ENCODE measurements at places on chromosomes 16 and 17.

GRCh38 chr17:32314636-32315035 is 27.3 kb downstream of the C17orf75 start:
- DNase-seq, result no peak

DNA sequence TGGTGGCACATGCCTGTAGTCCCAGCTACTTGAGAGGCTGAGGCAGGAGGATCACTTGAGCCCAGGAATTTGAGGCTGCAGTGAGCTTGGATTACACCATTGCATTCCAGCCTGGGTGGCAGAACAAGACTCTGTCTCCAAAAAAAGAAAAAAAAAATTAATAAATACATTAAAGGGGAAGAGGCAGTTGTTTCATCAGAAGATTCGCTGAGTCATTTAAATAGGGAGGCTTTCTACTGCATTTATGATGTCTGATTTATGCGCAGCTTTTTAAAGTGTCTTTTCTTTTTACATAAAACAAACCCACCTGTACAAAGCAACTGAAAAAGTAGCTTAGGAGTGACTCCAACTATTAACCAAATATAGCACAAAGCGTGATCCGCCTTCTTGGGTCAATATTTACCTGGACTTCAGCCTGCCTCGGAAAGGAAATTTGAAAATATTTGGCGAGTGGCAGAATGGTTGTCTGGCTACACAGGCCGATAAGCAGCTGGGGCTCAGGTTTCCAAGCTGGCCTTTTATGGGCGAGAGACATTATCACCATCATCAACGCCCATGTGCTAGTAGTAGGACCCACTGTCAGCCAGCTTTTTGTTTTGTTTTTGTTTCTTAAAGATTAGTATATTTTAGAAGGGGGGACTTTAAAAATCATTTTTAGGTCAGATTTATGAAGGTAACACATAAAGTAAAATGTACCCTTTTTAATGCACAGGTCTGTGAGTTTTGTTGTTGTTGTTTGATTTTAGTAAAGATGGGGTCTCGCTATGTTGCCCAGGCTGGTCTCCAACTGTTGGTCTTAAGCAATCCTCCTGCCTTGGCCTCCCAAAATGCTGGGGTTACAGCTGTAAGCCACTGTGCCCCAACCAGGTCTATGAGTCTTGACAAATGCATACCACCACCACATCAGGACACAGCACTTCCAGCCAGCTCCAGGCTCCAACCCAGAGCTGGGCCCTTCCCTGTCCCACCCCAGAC is 42.5 kb upstream of the RASD1 start:
- DNase-seq, result no peak

DNA sequence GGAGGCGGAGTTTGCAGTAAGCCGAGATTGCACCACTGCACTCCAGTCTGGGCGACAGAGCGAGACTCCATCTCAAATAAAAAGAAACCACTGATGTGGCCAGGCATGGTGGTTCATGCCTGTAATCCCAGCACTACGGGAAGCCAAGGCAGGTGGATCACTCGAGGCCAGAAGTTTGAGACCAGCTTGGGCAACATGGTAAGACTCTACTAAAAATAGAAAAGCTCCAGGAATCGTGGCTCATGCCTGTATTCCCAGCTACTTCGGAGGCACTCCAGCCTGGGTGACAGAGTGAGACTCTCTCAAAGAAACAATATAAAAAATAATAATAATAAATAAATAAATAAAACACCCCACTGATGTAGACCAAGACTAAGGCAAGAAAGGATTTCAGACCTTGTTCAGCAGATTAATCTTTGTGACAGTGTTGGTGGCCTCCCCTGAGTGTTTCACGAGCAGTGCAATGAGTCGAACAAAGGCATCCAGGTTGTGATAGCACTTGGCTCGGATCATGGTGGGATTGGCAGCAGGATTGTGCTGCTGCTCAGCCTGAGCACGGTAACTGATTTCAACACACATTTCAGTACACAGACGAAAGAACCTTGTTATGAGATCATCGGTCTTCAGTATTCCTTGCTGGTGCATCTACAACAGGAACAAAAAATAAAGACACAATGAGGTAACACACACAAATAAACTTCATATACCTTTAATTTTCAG is 18.6 kb downstream of the SETD6 start:
- DNase-seq, result no peak

- DNase-seq, result no peak
Observed at GRCh38 chr16:29831490-29831889, 11.2 kb downstream of the MVP start.

DNA sequence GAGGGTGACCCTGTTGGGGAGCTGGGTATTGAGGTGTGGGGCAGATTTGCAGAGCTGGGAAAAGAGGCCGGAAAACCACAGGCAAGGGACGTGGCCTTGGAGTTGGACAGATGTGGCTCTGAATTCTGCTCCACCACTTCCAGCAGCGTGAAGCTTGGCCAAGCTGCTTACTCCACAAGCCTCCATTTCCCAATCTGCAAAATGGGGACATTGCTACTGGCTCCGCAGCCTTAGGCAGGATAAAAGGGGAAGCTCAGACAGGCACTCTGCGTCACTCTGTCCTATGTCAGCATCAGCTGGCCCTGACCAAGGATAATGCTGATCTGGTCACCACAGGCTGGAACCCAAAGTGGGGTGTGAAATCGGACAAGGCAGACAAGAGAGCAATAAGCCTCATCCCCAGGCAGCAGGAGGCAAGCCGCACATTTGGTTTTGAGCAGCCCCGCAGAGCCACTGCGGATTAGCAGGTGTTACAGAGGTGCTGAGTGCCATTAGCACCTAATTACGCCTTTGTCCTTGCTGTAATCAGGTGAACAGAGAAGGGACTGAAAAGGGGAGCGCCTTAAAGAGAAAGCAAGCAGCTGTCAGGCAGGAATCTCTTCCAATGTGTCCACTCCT is 54.8 kb downstream of the SDK2 start:
- DNase-seq, result no peak

- no peak for DNase-seq
Observed at GRCh38 chr17:36978810-36979564, 30.2 kb downstream of the AATF start.

DNA sequence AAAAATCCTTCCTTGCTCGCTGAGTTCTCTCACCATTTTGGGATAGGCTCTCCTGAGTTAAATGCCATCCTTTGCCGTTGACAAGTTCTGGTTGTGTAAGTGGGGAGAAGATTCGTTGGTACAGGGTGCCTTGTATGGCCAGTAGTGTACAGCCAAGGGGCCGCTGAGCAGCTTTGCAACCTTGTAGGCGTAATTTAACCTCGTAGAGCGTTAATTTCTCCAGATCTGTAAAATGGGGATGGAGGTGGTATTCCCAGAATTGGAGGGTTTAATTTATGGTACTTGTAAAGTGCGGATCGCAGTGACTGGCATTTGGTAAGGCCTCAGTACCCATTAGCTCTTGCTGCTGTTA is 1.4 kb downstream of the ARSG start:
- no peak for DNase-seq

DNA sequence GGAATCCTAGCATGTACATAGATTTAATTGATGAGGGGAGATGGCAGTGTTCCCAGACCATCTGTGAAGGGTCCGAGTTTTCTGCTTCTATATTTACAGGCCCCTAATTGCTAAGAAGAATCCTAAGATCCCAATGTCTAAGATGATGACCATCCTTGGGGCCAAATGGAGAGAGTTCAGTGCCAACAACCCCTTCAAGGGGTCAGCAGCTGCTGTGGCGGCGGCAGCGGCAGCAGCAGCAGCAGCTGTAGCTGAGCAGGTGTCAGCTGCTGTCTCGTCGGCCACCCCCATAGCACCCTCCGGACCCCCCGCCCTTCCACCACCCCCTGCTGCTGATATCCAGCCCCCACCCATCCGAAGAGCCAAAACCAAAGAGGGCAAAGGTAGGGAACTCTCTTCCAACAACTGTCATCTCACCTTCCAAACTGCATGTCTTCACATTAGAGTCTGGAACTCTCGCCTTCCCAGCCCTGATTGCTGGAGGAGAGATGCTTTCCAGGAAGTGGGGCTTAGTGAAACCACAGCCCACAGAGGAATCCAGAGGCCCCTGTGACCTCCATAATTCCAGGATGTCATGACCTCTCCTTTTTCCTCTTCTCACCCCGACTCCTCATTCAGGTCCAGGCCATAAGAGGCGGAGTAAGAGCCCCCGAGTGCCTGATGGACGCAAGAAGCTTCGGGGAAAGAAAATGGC is 4.7 kb downstream of the CHD3 start:
- no peak for DNase-seq

DNA sequence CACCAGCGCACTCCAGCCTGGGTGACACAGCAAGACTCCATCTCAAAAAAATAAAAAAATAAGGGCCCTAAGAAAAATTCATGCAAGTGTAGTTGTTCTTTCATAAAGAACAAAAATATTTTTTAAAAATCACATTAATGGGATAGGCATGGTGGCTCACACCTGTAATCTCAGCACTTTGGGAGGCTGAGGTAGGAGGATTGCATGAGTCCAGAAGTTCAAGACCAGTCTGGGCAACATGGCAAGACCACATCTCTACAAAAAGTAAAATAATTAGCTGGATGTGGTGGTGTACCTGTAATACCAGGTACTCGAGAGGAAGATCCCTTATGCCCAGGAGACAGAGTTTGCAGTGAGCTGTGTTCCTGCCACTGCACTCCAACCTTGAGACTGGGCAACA is 15.2 kb upstream of the BRIP1 start:
- no peak for DNase-seq

- DNase-seq, result no peak
Observed at GRCh38 chr17:35892091-35893035, 12.2 kb upstream of the CCL5 start.

DNA sequence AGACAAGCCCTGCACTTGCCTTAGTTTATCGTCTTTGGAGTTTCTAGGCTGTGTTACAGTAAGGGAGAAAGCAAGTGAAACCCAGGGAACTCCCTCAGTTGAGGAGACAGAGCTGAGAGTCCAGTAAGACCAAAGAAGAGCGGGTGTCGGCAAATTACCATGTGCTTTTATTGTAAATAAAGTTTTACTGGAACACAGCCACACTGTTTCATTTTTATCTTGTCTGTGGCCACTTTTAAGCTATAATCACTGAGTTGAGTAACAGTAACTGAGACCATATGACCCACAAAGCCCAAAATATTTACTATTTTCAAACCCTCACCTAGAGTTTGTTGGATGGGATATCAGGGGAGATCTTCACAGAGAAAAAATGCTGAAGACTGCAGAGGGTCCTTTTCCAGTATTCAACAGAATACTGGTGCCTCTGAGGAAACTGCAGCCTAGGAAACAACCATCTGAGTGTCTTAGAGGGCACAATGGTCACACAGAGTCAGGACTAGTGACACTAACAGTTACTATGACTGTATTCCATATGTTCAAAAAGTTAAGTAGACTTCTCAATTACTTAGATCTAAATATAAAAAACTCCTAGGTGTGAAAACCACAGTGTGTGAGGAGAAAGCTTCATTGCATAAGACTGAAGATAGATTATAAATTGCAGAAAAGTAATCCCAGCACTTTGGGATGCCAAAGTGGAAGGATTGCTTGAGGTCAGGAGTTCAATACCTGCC is 351.1 kb upstream of the TBX2 start:
- DNase-seq, result no peak

DNA sequence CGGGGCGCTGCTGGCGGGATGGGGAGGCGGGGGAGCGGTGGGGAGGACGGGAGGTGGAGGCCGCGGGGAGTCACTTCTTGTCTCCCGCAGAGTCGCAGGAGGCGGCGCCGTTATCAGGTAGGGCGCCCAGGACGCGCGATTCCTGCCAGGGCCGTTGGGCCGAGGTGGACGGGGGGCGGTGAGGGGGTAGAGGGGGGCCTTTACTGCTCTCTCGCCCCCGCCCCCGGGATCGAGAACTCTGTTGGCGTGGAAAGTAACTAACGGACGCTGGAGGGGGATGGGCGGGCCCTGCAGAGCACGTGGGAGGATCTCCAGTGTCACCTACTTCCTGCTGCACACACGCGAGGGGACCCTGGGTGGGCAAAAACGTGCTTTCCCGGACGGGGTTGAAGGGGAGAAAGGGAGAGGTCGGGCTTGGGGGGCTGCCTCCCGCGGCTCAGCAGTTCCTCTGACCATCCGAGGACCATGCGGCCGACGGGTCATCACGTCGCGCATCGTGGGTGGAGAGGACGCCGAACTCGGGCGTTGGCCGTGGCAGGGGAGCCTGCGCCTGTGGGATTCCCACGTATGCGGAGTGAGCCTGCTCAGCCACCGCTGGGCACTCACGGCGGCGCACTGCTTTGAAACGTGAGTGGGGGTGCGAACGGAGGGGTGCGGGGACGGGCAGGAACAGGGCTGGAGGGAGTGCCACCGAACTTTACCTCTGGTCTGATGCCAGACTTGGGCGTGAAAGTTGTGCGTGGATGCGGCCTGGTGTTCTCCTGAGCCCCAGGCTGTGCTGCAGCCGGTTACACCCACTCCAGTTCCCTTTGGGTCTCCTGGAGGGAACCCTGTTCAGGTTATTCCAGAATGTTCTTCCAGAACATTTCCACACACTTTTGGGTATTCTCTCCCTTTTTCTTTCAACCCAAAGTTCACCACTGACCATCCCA is 569 bp downstream of the PRSS21 start:
- DNase-seq, result no peak

GRCh38 chr17:76826330-76827068 is 41.7 kb upstream of the MGAT5B start:
- no peak for DNase-seq

- DNase-seq, result no peak
Observed at GRCh38 chr17:77865112-77865611, 93.3 kb upstream of the TNRC6C start.

GRCh38 chr17:28698253-28698941 is 13.3 kb downstream of the PROCA1 start:
- no peak for DNase-seq

GRCh38 chr17:77487677-77488530 is 347.1 kb downstream of the SEC14L1 start:
- no peak for DNase-seq

DNA sequence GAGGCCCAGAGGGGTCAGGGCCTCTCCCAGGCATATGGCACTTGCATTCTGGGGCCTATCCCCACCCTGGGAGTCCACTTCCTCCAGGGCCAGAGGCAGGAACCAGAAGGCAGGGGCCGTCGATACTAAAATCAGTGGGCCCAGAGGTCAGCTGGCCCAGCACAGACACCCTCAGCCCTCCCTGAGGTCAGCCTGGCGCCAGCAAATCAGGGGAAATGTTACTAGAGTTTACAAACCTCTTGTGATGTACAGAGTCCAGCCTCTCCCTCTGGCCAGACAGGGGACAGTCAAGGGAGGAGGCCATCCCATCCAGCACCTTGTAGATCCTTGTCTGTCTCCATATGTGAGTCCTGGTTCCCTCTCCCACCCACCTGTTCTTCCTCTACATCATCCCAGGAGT is 10.8 kb downstream of the CDH5 start:
- DNase-seq, result no peak

DNA sequence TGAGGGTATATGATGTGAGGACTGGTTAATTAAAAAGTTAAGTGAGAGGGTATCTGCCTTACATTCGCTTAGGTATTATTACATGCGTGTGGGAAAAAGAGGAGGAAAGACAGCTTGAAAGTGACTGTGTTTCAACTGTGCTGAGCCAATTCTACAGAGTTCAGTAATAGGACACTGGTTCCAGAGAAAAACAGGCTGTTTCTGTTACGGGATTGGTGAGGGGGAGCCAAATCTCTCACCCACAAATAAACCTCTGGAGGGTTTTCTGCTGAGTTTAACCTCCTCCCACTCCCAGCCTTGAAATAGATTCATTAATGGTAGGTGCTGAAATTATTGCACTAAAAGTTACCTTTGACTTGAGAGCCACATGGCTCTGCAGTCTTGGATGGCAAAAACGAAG is 3.9 kb upstream of the KRT26 start:
- no peak for DNase-seq
